CD4-positive, alpha-beta T cell (primary cell): ENCODE measurements at places on chromosomes 16 and 17.

GRCh38 chr16:57677622-57678369 lies 9.7 kb downstream of the ADGRG3 start:
- DNase-seq = no peak

GRCh38 chr16:83998091-83998490 lies 30.0 kb downstream of the NECAB2 start:
- DNase-seq = no peak

GRCh38 chr16:8943966-8944759 lies 19.5 kb downstream of the USP7 start:
- no peak for DNase-seq

GRCh38 chr17:9544221-9544620 lies 31.4 kb downstream of the STX8 start:
- DNase-seq = no peak

- DNase-seq = no peak
These were observed at the start of gene CCL3 for GRCh38 chr17:36089888-36090836. Gene CCL3, minus strand, starts transcription at chr17:36090143. Its CDS starts 85 bp downstream, at chr17:36090058.

- no peak for DNase-seq
These were observed 313.7 kb downstream of the SEC14L1 start for GRCh38 chr17:77454242-77455095.

GRCh38 chr17:67160791-67161190 lies 84.2 kb downstream of the HELZ start:
- no peak for DNase-seq

- DNase-seq = no peak
These were observed 9.1 kb downstream of the CBX2 start for GRCh38 chr17:79786930-79787643.

GRCh38 chr17:15409721-15410250 lies 57.6 kb downstream of the CDRT4 start:
- no peak for DNase-seq

GRCh38 chr16:27752241-27752640 lies 202.3 kb downstream of the KATNIP start:
- DNase-seq = no peak

GRCh38 chr16:74774223-74775139 lies at the start of gene FA2H:
Gene FA2H, minus strand, starts transcription at chr16:74774820. Its CDS starts 65 bp downstream, at chr16:74774755.
- DNase-seq = peak; percentile 55

DNA sequence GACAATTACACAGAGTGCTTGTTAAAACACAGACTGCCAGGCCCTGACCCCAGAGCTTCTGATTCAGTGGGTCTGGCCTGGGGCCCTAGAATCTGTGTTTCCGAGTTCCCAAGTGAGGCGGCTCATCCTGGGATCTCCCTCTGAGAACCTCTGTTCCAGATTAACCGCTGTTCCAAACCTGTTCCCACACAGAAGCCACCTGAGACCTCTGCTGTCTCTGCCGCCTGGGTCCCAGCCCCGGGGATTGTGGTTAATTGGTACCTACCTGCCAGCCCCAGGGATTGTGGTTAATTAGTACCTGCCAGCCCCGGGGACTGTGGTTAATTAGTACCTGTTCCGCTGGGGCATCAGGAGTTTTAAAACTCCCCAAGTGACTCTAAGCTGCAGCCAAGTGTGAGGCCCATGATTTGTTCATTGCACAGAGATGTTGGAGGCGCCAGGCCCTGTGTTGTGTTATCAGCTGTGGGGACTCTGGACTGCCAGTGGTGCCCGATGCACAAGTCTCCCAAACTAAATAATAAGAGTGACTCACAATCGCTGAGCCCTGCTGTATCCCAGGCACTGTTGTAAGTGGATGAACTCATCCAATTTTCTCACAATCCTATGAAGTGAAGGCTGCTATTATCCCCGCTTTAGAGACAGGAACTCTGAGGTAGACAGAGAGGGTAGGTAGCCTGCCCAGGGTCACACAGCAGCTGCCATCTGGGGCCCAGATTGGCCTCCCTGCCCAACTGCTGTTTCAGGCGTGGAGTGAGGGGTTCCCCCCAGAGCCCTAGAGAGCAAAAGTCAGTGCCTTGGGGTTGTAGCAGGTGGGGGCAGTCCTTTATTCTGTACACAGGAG lies 219.7 kb downstream of the IRF8 start:
- DNase-seq = no peak

GRCh38 chr16:50340578-50340977 lies 28.2 kb downstream of the BRD7 start:
- DNase-seq = no peak

DNA sequence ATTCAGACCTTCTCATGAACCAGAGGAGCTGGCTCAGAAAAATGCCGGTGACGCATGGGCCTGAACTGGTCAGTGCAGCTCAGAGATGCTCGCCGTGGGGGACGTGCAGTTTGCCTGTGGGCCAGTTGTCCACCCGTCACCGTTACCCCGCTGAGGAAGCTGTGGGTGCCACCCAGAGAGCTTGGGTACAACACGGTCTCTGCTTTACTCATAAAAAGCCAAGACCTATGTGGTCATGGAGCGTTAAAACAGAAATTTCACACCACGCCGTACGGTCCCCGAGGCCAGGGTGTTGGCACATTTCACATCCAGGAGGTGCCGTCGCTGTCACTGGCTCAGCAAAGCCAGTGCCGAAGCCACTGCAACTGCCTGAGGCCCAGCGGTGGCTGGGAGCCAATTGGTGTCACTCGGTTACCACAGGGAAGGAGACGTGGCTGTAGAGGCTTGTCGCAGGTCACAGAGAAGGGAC lies 120.9 kb downstream of the METRNL start:
- peak; percentile 26 for DNase-seq

DNA sequence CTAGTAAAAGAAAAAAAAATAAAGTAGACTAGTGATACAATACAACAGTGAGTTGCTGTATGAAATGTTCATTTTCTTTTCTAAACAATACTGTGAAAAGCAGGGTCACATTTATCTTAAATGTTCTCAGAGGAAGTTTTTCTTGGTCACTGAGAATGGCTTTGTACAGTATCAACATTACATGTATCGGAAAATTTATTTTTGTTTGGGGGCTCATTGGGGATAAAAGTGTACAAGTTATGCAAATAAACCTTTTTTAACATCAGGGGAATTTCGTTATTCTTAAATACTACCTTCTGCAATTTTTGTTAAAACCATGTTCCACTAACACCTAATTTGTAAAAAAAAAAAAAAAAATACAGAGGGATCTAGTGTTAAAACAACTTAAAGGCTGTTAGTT lies 8.7 kb upstream of the ZNF594 start:
- DNase-seq = no peak

GRCh38 chr16:10240854-10241613 lies 58.8 kb upstream of the GRIN2A start:
- DNase-seq = no peak

- peak; percentile 59 for DNase-seq
These were observed at the start of gene MT1F for GRCh38 chr16:56657555-56658326. Gene MT1F, plus strand, starts transcription at chr16:56657959. Its CDS starts 100 bp downstream, at chr16:56658059.

GRCh38 chr17:30957741-30958140 lies 13.1 kb upstream of the RNF135 start:
- DNase-seq = no peak

GRCh38 chr17:38864636-38865398 lies 5.0 kb upstream of the LASP1 start:
- no peak for DNase-seq

- DNase-seq = no peak
These were observed 37.1 kb downstream of the YWHAE start for GRCh38 chr17:1362964-1363363.

DNA sequence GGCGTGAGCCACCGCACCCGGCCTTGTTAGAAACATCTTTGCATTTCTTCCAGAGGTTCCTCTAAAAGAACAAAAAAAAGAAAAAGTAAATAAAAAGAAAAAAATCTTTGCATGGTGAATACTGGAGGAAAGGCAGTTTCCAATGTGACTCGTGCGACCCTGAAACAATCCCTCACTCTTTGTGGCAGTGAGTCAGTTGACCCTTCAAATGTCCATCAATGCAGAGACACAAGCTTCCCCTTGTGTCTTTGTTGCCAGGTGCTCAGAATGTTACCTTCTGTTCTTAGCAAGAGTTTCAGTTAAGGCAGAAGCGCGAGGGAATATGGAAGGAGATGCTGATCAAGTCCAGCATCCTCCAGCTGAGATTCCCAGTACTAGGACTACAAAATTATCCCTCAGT lies 16.4 kb downstream of the CACNG4 start:
- no peak for DNase-seq

DNA sequence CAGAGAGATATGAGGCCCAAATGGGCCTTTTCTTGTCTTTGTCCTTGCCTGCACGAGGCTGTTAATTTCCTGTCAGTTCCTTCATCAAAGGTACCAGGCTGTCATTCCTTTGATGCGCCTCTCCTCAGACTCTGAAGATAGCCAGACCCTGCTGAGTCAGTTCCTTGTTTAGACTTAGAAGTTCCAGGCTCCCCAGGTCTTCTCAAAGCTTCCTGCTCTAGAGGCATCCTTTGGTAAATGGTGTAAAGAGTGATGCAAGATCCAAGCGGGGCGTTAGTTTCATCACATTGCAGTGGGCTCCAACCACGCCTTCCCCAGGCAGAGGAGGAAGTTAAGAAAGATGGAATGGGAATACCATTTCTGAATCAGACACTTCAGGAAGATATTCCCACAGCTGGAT lies 4.0 kb upstream of the CDH11 start:
- DNase-seq = no peak

- DNase-seq = no peak
These were observed 21.5 kb downstream of the TRIM25 start for GRCh38 chr17:56892333-56892732.

DNA sequence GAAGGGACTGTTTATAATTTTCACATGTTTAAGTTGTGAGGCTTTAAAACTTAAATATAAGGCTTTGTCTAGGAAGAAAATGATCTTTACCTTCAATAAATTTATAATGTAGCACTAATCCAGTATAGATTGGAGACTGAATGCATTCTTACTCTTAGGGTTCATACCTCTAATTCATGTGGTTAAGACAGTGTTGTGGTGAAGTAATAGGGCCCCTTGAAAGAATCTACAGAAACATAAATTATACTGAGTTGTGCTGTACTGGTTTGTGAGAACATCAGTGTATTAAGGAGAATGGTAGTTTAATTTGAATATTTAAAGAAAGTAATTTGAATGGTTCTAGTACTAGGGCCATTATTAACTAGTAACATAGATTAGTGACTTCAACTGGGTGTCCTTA lies 13.7 kb downstream of the HAPSTR1 start:
- DNase-seq = no peak

GRCh38 chr16:67781565-67781921 lies 24.8 kb downstream of the RANBP10 start:
- DNase-seq = no peak

DNA sequence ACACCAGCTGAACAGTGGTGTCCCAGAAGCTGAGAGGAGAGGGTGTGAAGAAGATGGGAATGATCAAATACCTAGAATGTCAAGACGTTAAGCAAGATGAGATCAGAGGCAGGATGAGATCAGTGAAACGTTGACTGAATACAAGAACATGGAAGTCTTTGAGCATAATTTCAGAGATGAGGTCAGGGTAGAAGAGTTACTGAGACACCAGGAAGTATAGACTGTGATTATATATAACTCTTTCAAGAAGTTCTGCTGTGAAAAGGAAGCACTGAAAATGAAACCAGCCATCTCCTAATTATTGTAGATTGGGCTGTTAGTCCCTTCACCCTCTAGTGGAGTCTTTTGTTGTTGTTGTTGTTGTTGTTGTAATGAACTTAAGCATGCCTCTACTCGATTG lies 9.1 kb downstream of the SHCBP1 start:
- DNase-seq = no peak

- no peak for DNase-seq
These were observed 17.6 kb upstream of the CYLD start for GRCh38 chr16:50724306-50724705.

DNA sequence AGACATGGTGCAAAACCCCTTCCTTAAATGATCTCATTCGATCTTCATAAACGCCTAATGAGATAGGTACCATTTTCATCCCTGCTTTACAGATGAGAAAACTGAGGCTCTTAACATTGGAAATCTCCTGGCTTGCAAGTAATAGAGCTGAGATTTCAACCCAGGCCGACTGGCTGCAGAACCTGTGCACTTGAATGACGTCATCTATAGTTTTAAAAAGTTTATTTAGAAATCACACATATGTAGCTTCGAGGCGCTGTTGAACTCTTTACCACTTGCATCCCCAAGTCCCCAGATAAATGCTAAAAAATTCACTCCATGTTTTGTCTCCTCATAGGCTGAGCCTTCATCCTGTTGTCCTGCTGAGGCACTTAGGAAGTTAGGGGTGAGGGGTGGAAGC lies 30.0 kb downstream of the CFAP52 start:
- no peak for DNase-seq

GRCh38 chr16:69564845-69565670 lies 708 bp upstream of the NFAT5 start:
- no peak for DNase-seq

DNA sequence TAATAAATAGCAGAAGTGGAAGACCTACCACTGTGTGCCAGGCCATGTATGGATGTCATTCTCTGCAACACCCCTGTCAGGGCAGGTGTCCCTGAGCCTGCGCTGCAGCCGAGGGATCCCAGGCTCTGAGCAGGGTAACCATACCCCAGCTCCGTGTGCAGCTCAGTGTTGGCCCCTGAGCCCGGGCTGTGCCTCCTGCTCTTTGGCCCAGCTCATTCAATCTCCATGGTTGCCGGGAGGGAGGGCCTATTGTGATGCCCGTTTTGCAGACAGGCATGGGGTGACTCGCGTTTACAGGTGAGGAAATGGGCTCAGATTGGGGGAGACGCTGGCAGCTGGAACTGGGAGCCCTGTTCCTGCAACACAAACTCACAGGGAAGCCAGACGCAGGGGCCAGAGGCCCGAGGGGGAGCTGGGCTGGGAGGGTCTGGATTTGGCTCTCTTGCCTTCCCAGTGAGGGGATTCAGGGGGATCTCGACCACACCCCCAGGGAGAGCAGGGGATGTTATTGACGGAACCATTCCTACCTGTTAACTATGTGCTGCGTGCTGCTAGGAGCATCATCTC lies 190.5 kb downstream of the IRF8 start:
- no peak for DNase-seq

DNA sequence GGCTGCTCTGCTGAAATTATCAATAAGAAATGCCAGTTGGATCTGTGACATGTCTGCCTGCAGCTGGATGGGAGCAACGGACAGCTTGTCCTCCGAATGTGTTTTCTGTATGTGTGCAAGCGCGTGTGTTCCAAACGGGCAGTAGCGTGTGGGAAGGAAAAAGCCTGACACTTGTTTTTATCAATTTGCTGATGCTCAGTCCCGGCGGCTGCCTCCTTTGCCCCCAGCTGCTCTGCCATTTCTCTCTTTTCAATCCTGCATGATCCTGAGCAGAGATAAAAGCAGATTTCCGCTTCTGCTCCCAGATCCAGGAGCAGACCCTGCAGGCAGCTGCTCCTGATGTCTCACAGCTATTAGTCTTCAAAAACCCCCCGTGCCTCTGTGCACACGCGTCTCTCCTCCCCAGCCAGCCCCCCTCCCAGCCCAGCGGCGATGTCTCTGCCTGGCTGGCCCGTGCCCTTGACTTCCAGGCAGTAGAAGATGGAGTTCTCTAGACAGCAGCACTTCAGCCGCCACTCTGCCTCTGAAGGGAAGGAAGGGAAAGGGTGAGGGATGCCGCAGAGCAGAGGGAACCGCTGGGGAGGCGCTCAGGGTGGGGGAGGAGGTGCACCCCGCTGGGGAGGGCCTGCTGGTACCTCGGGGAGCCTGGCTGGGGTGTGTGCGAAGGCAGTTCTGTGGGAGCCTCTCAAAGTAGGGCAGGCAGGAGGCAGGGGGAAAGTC lies 4.1 kb downstream of the PRCD start:
- no peak for DNase-seq

GRCh38 chr17:32331243-32332040 lies 10.5 kb downstream of the C17orf75 start:
- DNase-seq = no peak

GRCh38 chr16:87800497-87800896 lies 34.7 kb upstream of the KLHDC4 start:
- DNase-seq = no peak

- DNase-seq = no peak
These were observed 823 bp upstream of the NOTUM start for GRCh38 chr17:81961521-81962498.

- no peak for DNase-seq
These were observed 51.0 kb upstream of the SREBF1 start for GRCh38 chr17:17887752-17888304.
